ENCODE measurements at places on chromosomes 11 and 22. TPM values are rescaled to one million over a fixed set of nuclear protein-coding genes. Genes with fewer than 3 reads are reported as not detected.

MPZL3 gene
- total RNA-seq = 30.2 TPM

OR8D4 gene
- not detected for total RNA-seq

CDHR5 gene
- total RNA-seq = not detected

- no peak for DNase-seq
Observed at GRCh38 chr11:31767066-31767465, 44.1 kb downstream of the PAX6 start.

DNA sequence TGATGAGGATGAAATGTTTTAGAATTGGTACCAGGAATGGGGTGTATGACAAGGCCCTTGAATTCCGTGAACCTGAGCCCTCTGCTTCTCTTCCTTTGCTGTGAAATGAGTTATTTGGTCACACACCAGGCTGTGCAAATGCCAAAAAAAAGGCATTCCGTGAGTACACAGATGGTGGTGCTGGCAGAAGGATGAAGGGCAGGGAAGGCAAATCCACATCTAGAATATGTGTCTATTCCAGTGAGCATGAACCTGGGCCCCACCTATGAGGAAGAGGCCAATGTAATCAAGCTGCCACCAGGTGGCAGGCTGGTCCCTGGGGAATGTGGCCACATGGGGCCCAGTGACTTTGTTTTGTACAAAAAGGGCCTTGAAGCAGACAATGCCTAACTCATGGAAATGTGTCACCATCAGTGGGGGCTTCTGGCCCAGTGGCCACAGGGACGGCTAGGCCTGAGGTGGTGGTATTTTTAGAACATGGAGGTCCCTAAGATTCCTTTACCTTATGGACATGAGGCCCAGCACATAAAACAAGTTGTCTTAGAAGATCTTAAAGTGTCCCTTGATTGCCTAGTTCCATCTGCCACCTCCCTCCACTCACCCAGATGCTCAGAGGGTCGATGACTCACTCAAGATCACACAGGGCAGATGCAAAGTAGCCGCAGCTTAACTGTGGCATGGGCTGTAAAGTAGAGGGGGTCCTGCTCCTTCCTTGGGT, 3.9 kb upstream of the RNF215 start:
- peak; percentile 66 for DNase-seq
